ENCODE measurements at places on chromosomes 1 and 21. TPM values are rescaled to one million over a fixed set of nuclear protein-coding genes. Genes with fewer than 3 reads are reported as not detected.
A peak's percentile ranks its signal among the peaks of the same experiment; 100 is the strongest.

GRCh38 chr21:27719226-27719625 lies 752.3 kb upstream of the ADAMTS5 start:
- no peak for DNase-seq

Gene ABCA4
- 0.02 TPM for total RNA-seq

- peak; percentile 44 for DNase-seq
These were observed 55.9 kb downstream of the MRPS6 start for GRCh38 chr21:34129039-34129891.

DNA sequence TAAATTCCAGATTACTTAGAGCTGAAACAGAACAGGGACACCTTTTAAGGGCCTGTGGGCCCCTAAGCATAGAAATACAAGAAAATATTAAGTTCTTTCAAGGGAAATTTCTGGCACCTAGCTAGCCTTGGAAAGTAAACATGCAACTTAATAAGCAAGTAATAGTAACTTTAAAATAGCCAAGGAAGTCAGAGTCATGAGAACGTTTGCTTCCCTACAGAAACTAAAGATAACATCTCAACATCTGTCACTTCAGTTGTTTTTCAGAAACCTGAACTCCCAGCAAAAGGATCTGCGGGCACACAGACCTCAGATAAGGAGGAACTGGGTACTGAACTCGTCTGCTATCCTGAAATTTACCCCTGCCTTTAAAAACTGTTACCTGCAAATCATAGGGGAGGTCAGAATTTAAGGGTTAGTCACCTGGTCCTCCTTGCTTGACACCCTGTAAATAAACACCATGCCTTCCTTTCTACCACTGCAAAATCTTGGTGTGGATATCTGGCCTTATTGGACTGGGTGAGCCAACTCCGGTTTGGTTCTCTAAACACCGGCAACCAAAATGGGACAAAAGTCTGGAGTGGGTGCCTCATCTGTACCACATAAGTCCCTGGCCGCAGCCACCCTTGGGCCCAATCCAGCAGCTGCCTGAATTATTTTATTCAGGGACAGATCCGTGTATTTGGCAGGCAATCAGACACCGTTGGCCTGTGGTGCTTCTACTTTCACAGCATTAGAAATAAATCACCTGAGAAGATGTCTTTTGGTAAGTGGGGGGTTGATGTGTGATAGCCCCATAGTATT lies 27.9 kb downstream of the NRDC start:
- no peak for DNase-seq

GRCh38 chr1:61132176-61132638 lies 49.8 kb downstream of the NFIA start:
- no peak for DNase-seq

- no peak for DNase-seq
These were observed at the start of gene PLPPR5 for GRCh38 chr1:99004861-99005442. PLPPR5 (minus strand) TSS chr1:99004861; CDS start chr1:99004671, 190 bp downstream.

Gene REN
- total RNA-seq: 0.82 TPM

DNA sequence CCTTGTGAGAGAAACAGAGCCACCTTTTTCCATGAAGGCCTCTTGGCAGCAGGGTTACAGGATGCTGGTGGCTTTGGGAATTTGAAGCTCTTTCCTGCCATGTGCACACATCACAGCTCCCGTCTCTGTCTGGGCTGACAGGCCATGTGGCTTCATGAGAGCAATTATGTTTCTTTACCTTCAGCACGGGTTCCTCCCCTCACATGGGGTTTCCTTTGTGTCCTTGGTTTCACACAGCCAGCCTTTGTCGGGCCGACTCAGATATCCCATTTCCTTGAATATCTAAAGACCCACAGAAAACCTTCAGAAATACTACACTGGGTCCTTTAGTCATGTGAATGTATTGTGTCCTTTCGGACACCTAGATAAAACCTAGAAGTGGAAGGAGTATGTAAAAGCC lies 7.1 kb downstream of the CLIC6 start:
- no peak for DNase-seq

Gene ZNF683
- total RNA-seq: 0.47 TPM

Gene CXADR
- 41.4 TPM for total RNA-seq

DNA sequence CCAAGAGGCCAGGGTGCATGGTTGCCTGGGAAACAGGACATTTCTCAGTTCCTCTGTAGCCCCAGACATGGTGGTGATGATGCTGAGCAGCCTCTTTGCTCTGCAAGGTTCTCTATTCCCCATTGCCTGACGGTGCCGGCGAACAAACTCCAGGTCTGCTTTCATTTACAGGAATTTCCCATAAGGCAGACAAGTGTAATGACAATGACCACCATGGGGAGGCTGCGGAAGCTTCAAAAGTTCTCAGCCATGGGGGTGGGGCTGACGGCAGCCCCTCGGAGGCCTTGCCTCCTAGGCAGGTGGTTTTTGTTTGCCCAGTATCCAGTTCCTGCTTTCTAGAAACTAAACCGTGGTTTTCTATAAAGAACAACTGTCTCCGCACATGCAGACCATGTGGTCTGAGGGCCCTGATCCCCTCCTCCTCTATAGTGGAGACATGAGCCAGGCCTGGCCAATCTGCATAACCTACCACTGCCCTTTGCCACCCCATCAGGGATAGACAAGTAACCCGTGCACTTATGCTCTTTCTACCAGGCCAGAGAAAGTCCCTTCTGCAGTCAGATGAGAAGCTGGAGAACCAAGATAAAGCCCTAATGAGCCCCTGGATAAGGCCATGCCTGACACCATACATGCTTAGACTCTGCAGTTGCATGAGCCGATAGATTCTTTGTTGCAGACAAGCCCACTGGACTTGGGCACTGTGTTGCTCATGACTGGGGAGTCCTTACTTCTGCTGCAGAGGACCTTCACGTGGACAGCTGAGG lies 54.1 kb downstream of the LDLRAD2 start:
- DNase-seq: no peak

Gene TRIM45
- 4.1 TPM for total RNA-seq

Gene KCNJ15
- 0.21 TPM for total RNA-seq

Gene MANEAL
- total RNA-seq: 18.2 TPM

DNA sequence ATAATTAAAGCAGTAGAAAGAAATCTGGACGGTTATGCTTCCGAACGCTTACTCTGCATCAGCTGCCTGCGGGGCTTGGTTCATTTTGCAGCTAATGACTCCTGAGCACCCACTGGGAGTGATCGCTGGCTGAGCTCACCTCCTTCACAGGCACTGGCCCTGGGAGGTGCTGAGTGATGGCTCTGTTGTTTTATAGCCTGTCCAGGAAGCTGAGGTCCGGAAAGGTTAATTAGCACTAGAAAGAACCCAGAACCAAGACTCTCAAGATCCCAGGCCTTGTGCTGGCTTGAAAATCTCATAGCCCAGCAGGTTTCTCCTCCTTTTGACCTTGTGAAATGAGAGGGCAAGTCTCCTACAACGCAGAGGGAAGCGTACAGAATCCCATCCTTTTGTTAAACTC lies 226.2 kb downstream of the AJAP1 start:
- DNase-seq: no peak

DNA sequence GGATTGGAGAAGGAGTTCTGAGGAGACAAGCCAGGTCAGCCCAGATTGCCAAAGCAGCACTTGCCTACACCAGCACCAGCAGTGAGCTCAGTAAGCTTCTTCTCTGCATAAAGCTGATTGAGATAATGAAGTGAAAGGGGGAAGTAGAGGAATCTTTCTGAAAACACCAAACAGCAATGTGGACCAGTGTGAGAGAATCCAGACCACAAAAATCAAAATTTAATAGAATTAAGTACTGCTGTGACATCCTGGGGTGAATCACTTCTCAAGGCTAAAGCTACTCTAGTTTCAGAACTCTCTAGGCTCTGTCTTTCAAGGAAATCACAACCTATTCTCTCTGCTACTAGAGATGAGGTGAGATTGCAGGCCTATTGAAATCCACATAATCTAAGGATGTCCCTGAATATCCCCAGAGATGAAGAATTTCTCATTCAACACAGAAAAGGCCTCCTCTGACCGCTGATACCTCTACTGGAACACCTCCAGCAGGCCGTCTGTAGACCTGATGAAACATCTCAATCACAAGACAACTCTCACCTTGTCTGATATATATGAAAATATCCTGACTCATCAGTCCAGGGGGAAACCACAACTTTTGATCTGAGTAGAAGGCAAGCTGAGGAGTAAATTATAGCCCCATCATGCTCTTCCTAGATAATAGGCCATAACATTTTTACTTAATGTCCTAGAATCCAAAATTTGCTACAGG lies at the start of gene FCRL4:
FCRL4 (minus strand) TSS at position 127 of the 709 bp plus-strand sequence. CDS start 141 bp downstream, outside the sequence.
- DNase-seq: no peak

DNA sequence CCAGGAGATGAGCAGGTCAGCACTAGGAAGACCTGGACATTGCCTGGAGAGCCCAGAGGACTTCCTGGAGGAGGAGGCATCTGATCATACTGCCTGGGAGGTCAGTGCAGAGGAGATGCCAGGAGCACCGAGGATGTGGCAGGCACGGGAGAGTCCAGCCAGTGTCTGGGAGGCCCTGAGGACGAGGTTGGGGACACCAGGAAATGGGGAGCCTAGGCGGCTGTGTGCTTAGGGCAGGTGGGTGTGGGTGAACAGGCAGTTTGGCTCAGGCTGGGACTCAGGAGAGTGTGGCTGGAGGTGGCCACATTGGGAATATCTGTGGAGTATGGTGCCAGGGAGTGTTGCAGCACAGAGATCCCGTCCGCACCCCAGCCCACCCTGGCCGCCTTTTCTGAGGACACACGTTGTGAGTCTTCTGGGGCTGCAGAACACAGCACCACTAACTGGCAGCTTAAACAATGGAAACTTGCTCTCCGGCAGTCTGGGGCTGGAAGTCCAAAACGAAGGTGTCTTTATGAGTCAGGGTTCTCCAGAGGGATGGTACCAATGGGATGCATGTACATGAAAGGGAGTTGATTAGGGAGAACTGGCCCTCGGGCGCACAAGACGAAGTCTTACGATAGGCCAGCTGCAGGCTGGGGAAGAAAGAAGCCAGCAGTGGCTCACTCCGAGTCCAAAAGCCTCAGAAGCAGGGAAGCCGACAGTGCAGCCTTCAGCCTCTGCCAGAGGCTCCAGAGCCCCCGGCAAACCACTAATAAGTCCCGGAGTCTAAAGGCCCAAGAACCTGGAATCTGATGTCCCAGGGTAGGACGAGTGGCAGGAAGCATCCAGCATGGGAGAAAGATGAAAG lies 58.0 kb downstream of the FAAP20 start:
- no peak for DNase-seq

DNA sequence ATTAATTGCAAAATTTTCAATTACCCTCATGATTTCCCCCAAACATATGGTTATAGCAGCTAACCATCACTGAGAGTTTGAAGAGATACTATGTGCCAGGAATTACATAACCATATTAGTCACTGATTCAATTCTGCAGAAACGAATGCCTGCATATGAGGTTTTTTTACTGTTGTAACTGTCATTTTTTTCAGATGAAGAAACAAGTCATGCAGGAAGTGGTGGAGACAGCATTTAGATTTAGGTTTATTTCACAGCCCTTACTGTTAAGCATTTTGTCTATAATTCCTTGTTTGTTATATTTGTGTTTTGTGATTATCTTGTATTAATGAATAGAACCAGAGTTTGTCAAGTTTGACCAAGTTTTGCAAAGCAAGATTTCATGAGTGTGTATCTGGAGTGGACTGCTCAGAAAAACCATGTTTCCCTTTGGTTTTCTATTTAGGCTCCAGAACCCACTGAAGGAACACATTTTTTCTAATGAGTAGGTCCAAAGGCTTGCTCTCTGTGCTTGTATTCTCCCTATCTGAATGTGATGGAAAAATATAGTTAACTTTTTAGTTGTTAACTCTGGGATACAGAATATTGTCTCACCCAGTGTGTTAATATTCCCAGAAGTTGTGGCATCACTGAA lies 308.5 kb upstream of the ADAMTS5 start:
- no peak for DNase-seq

DNA sequence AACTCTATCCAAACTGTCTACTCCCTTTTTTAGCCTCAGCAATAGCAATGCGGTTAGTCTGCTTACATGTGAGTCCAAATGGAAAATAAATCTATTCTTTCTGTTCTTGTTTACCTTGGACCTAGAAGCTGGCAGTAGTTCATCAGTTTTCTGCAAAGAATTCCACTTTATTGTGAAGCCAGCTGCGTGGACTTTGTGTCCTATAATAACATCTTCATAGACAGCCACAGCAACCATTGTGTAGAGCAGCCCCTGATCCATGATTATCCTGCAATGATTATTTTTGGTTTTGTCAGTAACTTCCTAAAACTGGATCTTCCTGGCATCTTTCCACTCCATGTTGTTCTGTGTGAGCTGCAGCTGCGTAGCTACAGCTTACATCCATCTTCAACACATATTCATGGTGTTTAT lies 408.7 kb downstream of the NUF2 start:
- DNase-seq: no peak

- DNase-seq: no peak
These were observed 29.7 kb upstream of the FOXO6 start for GRCh38 chr1:41331546-41331917.

- DNase-seq: peak; percentile 82
These were observed 22.4 kb downstream of the STPG1 start for GRCh38 chr1:24390924-24391782.

Gene C1QTNF12
- total RNA-seq: 21.3 TPM

Gene USH2A
- total RNA-seq: 0.02 TPM

GRCh38 chr1:40034869-40035268 lies 5.7 kb upstream of the CAP1 start:
- no peak for DNase-seq

DNA sequence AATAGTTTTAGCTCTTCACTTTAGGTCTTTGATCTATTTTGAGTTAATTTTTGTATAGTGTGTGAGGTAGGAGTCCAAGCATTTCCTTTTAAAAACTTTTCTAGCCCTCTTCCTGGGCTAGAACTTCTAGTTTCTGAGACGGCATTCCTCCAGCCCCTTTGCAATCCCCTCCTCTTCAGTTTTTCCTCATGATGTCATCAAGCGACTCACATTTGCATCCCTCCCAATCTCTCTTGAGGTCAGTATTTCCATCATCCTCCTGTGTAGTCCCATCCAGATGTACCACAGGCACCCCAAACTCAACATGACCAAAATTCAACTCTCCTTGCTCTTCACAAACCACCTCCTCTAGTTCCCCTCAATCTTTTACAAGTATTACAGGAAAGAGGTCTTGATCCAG lies 10.7 kb downstream of the HMGN2 start:
- DNase-seq: no peak

Gene TFF3
- 2,373 TPM for total RNA-seq

Gene GBP4
- total RNA-seq: 4.9 TPM

Gene FASLG
- total RNA-seq: 0.24 TPM

Gene OR2L13
- total RNA-seq: not detected

GRCh38 chr1:97084546-97084945 lies 363.0 kb downstream of the PTBP2 start:
- DNase-seq: no peak

Gene RAB25
- total RNA-seq: 213 TPM

DNA sequence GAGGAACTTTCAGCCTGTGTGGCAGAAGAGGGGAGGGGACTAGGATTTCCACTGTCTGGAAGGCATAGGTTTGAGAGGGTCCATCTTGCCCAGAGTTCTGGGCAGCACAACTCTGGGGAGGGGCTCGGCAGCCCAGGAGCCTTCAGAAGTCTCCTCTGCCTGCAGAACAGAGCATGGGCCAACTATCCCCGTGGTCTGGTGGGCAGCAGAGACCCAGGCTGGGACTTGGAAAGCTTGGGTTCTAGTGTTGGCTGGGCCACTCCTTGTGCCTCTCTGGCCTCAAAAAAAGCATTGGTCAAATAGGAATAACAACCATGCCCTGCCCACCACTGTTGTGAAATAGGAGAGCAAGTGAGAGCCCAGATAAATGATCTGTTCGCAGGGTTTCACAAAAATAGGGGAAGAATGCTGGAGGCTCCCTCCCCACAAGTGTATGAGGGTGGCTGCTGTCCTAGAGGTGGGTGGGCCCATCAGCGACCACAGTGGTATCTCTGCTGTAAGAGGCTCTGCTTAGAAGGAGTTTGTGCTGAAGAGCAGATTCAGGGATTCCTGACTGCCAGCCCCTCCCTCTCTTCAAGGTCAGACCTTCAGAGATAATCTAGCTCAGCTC lies 8.9 kb downstream of the EPHA10 start:
- DNase-seq: no peak

GRCh38 chr1:3183411-3183810 lies 114.4 kb downstream of the PRDM16 start:
- no peak for DNase-seq

Measured in colonic mucosa (tissue), 4 donors.